BJ (cell line): ENCODE measurements at places on chromosomes 7 and 10. TPM values are rescaled to one million over a fixed set of nuclear protein-coding genes. Genes with fewer than 3 reads are reported as not detected.
A peak's percentile ranks its signal among the peaks of the same experiment; 100 is the strongest.

OR2A1 gene
- polyA plus RNA-seq = 0.13 TPM in 1 of 2 replicates, not detected in the other

ATP6V0A4 gene
- 0.06 and 0.07 TPM in 2 replicates for polyA plus RNA-seq

PTF1A gene
- not detected in 2 replicates for polyA plus RNA-seq

IMMP2L gene
- 5.8 and 8.1 TPM in 2 replicates for polyA plus RNA-seq

LIPN gene
- polyA plus RNA-seq = not detected in 2 replicates

CEP41 gene
- 24.2 and 24.5 TPM in 2 replicates for polyA plus RNA-seq

TUBAL3 gene
- not detected in 2 replicates for polyA plus RNA-seq

ATOH7 gene
- 0.05 TPM in 1 of 2 replicates, not detected in the other for polyA plus RNA-seq

TAS2R3 gene
- 0.29 TPM in 1 of 2 replicates, not detected in the other for polyA plus RNA-seq

SCIN gene
- 0.06 and 0.17 TPM in 2 replicates for polyA plus RNA-seq

FZD8 gene
- 0.18 and 0.31 TPM in 2 replicates for polyA plus RNA-seq

DNA sequence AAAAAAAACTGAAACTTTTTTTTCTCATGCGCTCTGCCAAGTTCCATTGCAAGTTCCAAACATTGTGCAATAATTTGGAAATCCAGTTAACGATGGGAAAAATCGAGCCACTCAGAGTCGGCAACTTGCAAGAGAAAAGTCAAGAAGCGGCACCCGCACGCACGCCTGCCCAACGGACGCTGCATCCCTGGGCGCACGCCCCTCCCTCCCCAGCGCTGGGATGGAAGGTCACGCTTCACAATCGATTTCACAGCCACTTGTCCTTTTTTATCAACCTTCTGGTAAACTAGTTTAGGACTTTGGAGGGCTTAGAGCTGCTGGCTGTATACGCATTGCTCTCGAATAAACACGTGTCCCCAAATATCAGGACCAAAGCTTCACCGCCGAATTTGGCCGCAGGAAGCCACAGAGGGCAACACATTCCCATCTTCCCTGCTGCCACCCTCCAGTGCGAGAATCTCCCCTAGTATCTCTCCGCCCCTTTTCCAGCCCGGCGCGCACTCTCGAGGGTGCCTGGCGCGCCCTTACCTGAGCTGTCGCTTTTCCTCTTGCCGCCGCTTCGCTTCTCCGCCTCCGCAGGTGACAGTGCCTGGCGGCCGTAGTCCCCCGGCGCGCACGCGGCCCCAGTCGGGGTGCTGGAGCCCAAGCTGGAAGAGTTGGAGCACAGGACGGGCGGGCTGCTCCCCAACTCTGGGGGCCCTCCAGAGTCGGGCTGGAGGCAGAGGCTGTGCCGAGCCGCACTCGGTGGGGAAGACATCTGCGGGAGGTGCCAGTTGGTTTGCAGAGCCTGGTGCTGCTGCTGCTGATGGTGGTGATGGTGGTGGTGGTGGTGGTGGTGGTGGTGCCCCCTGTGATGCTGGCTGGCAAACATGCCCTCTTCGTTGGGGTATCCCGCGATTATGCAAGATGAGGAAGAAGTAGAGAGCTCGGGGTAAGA, 857 bp downstream of the MEOX2 start:
- DNase-seq = peak; percentile 36

GRCh38 chr7:30003098-30003497, 13.5 kb upstream of the SCRN1 start:
- no peak for DNase-seq

DNA sequence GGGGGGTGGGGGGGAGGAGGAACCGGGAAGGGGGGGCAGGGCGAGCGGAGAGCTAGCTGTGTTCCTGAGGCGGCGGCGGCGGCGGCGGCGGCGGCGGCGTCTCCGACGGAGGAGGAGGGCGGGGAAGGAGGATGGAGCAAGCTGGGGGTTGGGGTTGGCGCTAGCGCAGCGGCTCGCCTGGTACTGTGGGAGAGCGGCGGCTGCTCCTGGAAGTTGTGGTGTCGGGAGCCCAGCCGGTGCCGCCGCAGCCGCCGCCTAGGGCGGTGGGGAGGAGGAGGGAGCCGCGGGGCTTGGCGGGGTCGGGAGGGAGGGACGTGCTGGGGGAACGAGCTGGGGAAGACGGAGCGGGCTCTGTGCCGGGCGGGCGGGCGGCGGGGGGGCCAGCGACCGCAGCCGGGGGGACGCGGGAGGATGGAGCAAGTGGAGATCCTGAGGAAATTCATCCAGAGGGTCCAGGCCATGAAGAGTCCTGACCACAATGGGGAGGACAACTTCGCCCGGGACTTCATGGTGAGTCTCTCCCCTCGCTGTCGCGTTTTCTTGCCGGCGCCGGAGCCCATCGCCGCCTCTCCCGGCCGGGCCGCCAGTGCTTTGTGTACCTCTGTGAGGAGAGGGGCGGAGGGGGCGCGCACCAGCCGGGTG, at the start of gene PTPN12:
Gene PTPN12, plus strand, starts transcription at position 160 of the 642 bp plus-strand sequence. Its CDS starts 252 bp downstream, at position 412.
- no peak for DNase-seq

DNA sequence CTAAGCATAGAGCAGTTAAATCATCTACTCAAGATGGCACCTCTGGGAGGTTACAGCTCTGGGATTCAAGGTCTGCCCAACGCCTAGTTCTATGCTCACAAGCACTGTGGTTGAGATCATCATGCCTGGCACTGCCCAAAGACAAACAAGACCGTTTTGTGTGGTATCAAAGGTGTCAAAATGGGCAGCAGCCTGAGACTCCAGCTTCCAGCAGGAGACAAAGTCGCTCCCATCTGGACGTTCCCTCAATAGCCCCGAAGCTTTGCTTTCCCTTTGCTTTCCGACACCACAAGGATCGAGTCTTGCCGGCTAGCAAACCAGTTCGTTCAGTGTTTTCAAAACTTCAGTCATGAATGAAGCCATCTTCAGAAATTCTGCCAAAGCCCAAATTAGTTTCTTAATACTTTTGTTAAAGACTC, 5.1 kb downstream of the HABP2 start:
- DNase-seq = no peak

- no peak for DNase-seq
Measured at GRCh38 chr7:36937754-36938563, 213.7 kb upstream of the AOAH start.

- no peak for DNase-seq
Measured at GRCh38 chr10:112886463-112886862, 63.6 kb upstream of the TCF7L2 start.

DNA sequence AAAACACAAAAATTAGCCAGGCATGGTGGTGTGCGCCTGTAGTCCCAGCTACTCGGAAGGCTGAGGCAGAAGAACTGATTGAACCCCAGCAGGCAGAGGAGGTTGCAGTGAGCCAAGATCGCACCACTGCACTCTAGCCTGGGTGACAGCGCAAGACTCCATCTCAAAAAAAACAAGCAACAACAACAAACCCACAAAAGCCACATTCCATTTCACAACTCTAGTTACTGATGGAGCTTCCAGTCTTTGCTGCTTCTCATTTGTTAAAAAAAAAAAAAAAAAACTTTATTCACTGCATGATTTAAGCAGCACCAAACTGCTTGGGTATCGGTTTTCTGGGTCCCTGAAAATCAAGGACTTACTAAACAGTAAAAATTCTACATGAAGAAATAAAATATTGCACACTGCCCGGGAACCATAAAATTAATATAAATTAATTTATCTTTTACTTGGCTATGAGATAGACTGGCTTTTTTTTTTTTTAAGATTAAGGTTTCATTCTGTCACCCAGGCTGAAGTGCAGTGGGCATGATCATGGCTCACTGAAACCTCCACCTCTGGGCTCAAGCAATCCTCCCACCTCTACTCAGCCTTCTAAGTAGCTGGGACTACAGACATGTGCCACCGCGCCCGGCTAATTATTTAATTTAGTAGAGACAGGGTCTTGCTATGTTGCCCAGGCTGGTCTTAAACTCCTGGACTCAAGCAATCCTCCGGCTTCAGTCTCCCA, 42.0 kb downstream of the SRPK2 start:
- DNase-seq = no peak

- DNase-seq = no peak
Measured at GRCh38 chr10:1214071-1214675, 158.0 kb downstream of the WDR37 start.

DNA sequence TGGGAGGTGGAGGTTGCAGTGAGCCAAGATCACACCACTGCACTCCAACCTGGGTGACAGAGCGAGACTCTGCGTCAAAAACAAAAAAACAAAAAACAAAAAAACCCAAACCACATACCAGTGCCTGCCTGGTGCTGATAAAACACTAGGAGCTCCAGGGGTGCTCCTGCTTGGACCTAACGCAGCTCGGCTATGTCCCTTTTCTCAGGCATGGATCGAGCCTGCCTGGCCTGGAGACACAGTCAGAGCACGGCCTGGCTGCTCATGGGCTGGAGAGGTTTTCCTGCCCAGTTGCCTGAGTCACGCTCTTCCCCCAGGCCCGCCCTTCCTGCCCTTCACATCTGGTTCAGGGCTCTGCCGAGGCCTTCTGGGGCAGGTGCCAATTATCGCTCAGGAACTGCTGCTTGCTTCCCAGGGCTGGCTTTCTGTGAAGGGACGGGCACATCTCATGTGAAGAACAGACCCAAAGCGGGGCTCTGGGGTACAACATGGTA, 12.6 kb upstream of the NPFFR1 start:
- peak; percentile 80 for DNase-seq

DNA sequence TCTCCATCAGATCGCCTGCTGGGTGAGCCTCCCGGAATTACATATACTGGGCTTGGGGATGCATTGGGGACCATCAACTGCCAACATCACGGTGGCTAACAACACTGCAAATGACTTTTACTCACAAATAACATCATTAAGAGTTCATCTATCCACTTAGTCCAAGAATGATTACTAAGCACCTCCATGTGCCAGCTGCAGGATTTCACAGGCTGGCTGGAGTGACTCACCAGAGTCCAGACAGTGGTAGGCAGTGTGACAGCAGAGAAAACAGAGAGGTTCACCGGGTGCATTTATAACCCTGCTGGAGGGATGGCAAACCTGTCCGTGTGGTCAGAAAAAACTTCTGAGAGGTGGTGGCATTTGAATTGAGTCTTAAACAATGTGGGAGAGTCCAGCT, 3.2 kb upstream of the IGFBP3 start:
- DNase-seq = no peak

- no peak for DNase-seq
Measured at GRCh38 chr7:100895956-100896731, 456 bp upstream of the ACHE start.

DNA sequence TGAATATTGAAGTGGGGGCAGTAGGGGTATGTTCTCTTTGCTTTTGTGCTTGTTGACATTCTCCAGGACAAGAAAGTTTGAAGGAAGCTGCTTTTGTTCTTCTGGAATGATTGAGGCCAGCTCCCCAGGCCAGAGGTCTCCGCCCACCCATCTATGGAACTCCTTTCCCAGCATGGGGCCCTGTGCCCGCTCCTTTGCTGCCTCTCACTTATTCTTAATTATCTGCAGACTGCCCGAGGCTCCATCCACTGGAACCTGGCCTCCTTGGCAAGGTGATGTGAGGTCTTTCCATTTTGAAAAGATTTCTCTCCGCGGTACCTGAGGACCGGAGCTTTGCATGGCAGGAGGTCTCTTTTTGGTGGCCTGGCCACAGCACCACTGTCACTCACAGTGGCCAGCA, 39.3 kb upstream of the MKI67 start:
- no peak for DNase-seq

GRCh38 chr7:96299496-96299895, 22.4 kb downstream of the SLC25A13 start:
- DNase-seq = no peak

DNA sequence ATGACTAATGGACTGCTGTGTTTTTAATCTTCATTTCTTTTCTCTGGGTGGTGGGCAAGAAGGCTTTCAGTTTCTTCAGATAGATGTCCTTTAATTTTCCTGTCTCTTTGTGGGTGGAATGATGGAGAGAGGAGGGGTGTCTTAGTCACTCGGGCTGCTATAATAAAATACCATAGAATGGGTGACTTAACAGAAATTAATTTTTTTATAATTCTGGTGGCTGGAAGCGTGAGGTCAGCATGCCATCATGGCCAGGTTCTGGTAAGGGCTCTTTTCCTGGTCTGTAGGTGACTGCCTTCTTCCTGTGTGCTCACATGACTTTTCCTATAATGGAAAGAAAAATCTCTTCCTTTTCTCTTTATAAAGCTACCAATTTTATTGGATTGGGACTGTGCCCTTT, 6.3 kb downstream of the RSBN1L start:
- no peak for DNase-seq

DNA sequence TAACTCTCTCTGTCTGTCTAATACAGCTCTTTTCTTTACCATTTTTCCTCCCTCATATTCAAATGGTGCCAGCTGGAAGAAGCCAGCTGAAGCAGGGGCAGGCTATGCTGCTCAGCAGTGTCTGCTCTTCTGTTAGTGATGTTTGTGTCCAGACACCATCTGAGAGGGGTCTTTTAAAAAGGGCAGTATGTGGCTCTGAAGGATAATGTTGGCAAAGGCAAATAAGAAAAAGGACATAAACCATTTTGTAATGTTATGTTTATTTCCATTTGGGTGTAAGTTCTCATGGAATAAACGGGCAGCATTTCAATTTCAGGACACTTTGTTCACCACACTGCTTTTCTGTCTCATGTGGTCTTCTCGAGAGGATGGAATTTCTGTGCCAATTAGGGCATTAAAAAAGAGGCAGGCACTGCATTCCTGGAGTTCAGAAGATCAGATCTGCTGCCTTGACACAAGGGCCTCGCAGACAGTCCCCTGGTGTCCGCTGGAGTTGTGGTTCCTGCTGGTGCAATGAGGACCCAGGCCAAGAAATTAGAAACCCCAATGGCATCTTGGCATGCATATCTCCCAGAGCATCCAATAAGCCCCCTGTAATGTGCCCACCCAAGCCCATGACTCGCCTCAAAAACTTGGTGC, 109.0 kb upstream of the ELMO1 start:
- no peak for DNase-seq

GRCh38 chr7:93242106-93242505, 9.9 kb downstream of the VPS50 start:
- DNase-seq = no peak

DNA sequence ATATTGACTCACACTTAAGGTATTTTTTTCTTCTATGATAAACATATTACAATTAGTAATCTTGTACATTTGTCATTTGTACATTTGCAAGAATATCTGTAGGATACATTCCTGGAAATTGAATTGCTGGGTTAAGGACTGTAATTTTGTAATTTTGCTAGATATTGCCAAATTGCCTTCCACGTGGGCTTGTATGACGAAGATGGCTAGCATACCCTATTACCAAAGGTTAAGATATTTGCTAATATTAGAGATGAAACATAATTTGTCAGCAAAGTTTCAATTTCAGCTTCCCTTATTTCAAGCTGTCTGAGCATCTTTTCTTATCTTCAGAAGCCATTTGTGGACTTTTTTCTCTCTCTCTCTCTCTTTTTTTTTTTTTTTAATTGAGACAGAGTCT, 1.0 kb upstream of the LYZL2 start:
- DNase-seq = no peak

- peak; percentile 51 for DNase-seq
Measured at GRCh38 chr10:91683975-91684374, 51.1 kb upstream of the PPP1R3C start.
